ENCODE measurements at places on chromosomes 7 and 10.
A peak's percentile ranks its signal among the peaks of the same experiment; 100 is the strongest.

DNA sequence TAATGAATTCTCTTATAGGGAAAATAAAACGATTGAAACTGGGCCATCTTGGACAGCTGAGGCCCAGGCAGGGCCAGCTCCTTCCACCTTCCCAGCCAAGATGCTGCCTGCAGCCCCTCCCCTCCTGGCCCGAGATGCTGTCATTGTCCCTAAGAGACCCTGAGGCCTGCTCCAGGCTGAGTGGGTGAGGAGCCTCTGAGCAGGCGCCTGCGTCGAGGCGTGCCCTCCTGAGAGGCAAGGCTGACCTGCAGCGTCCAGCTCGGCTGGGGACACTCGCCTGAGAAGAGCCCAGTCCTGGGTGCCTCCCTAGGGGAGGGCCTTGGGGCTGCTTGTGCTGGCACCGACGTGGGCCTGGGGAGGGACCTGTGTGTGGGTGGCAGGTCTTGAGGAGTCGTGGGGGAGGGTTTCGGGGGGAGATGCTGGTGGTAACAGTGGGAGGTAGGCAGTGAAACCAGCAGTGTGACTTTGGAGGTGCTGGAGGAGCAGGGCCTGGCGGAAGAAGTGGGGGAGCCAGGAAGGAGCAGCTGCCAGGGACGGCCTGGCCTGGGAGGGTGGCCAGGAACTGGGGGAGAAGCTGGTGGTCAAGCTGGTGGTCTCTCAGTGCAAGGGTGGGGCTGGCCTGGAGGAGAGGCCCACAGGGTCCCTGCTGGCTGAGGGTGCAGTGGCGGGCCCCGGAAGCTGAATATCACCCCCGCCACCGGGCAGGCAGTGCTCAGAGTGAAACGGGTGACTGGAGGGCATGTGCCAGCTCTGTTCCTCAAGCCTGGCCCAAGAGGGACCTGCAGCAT, 7.9 kb downstream of the GPR146 start:
- no peak for DNase-seq

- no peak for DNase-seq
These were observed 148.0 kb downstream of the TSPAN12 start for GRCh38 chr7:120709972-120710320.

GRCh38 chr10:78802866-78803265, 265.9 kb upstream of the ZMIZ1 start:
- no peak for DNase-seq

DNA sequence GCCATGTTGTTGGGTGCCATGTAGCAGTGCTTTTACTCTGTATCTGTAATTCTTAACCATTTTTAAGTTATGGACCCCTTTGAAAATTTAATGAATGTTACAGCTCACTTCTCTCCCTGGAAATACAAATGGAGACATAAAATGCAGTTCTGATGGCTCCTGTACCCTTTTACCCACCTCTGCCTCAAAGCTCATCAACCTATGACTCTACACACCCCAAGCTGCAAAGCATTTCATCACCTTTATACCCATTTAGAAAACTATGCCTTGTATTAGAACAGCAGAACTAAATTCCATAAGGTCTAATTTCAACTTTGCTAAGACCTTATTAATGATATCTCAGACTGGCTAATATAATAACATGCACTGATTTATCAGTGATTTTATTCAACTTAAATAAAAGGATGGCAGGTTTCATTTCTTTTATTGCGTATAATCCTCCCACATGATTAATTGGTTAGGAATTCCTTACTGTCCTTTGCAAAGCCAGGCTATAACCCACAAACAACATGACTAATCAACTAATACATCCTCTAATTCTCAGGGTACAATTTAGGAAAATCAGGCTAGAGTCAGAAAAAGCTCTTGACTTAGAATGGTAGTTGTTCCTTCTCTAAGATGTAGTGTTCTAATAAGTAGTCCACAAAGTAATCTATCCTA, 68.1 kb downstream of the CPEB3 start:
- DNase-seq = no peak

- DNase-seq = no peak
These were observed 106.3 kb downstream of the GRK5 start for GRCh38 chr10:119313644-119314043.

- DNase-seq = no peak
These were observed 57.2 kb downstream of the C7orf25 start for GRCh38 chr7:42854571-42855118.

- DNase-seq = no peak
These were observed 450.7 kb downstream of the KCNMA1 start for GRCh38 chr10:77186936-77187335.

- DNase-seq = no peak
These were observed 568 bp downstream of the MGAM2 start for GRCh38 chr7:142112086-142112485.

GRCh38 chr10:114058297-114058696, 14.6 kb downstream of the ADRB1 start:
- no peak for DNase-seq

GRCh38 chr7:2873686-2874551, 29.8 kb upstream of the GNA12 start:
- DNase-seq = peak; percentile 28

DNA sequence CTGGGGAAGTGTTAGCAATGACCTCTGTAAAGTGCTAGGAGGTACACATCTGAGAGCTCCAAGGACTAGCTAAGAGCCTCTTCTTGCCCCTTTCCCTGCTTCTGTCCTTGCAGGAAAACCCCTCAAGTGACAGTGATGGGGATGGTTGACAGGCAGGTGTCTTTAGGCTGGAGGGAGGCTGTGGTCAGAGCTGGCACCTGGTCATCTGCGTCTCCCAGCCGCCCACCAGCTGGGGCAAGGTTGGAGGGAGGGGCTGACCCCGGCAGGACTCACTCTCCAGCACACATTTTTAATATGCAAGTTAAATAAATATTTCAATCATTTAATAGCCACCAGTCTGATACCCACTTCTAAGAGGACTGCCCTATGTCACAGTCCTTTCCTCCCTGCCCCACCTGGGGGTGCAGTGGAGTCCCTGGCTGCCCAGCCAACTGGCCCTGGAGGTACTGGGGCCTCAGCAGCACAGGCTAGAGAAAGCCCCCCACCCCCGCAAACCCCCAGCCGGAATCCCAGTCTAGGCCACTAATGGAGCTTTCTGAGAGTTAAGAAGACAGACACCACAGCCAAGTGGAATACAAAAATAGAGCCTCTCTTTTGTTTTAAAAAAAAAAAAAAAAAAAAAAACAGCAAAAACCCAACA, 6.3 kb downstream of the FGF8 start:
- no peak for DNase-seq

- peak; percentile 26 for DNase-seq
These were observed 1.3 kb downstream of the PFKFB3 start for GRCh38 chr10:6204063-6204340.

GRCh38 chr10:14749070-14749809, 25.5 kb downstream of the FAM107B start:
- no peak for DNase-seq

- DNase-seq = no peak
These were observed 99.8 kb downstream of the NKX6-2 start for GRCh38 chr10:132685921-132686680.

- DNase-seq = peak; percentile 45
These were observed 60.6 kb upstream of the DNAAF5 start for GRCh38 chr7:665736-666453.

DNA sequence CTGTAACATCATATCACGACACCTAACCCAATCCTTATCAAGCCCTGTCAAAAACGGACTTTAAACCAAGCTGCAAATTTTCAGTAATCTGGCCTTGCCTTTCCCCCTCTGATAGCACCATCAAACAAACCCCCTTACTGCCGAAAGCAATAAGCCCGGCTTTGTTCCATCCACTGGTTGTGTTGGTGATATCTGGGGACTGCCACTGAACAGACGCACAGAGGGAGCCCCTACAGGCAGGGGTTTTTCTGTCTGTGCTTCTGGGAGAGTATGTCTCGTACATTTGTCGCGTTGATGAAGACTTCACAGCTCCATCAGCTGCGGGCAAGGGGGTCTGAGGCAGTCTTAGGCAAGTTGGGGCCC, 550 bp upstream of the PLAU start:
- no peak for DNase-seq

GRCh38 chr10:30784897-30785605, 155.5 kb upstream of the LYZL2 start:
- DNase-seq = peak; percentile 83

DNA sequence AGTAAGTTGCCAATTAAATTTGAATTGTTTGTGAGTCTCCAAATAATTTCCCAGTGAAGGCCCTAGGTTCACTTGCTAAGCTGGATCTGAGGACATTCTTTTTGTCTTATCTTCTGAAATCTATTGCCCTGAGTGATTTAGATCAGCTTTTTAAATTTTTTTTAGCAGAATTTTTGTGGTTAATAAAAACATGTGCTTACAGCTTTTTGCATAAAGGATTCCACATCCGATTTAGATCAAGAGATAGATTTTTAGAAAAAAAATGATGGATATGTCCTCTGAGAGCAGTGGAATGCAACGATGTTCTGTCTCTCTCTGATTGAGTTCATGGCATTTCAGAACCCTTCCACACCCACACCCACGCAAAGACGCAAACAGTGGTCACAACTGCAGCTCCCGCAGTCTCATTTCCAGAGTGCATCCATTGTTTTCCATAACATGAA, 358.8 kb downstream of the SUGCT start:
- no peak for DNase-seq

GRCh38 chr10:31921031-31921430, 7.6 kb downstream of the ARHGAP12 start:
- DNase-seq = no peak

DNA sequence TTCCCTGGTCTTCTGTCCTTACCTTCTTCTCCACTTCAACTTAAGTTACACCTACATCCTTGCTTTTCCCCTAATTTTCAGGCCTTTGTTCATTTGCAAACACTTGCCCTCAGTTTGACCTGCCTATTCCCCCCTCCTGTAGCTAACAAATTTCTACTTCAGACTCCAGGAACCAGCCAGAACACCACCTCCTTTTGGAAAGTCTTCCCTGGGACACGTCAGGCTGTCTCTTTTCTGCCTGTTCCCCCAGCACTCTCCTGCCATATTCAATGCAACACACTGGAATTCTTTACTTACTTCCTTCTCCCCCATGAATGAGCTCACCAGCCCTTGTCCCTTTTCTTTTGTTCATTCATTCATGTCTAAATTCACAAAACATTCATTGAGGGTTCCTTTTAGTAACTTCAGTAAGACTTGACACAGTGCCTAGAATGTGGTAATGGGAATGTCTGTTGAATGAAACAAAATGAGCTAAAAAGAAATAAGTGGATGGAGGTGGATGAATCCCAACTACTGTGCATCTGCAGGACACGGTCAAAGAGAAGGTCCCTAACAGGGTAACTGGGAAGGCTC, 478.0 kb downstream of the KCNMA1 start:
- DNase-seq = no peak

DNA sequence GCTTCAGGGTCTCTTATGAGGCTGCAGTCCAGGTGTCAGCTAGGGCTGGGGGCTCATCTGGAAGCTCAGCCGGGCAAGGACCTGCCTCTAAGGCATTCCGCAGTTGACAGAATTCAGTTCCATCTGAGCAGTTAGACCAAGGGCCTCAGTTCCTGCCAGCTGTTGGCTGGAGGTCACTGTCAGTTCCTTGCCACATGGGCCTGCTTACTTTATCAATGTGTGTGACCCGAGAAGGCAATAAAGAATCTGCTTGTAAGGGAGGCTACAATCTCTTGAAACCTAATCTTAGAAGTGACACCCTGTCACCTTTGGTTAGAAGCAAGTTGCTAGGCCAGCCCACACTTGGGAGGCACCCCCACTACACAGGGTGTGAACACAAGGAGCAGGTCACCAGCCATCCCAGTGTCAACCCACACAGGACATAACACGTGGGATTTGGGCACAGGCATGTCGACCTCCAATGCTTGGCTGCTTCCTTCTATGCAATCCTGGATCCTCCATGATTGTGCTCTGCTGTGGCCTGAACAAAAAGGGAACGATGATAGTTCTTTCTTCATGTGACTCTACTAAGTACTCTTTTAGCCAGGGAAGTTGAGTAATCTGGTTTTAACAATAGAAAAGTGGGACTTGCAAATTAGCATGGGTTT, 41.8 kb downstream of the MTURN start:
- no peak for DNase-seq

DNA sequence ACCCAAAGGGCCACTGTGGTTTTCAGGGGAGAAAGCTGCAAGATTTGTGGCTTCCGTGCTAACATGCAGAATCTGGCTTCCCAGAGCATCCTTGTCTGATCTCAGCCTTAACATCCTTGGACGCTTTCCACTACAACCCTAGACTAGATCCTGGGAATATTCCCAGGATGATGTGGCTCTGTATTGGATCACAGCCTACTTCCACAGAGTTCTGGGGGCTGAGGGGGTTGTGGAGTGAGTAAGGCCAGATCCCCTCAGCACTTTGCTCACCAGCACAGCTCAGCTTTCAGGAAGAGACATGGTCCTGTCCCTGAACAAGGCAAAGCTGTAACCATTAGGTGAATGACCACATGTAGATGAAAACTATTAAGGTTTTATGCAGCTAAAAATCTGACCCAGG, 241.3 kb upstream of the MYO3A start:
- no peak for DNase-seq

DNA sequence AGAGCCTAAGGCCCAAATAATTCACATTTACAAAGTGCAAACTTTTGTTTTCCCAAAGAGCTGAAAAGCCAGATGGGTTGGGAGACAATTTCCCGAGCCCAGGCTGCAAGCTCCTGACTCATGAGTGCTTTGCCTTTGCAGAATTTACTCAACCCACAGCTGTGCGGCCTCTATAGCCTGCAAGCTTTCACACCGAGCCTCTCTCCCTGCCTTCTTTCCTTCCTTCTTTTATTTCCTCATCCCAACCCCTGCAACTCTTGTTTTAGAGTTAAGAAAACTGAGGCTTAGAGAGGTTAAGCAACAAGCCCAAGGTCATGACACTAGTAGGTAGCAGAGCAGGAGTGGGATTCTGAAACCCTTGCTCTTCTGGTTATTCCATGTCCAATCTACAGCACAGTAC, 203.0 kb upstream of the GPR26 start:
- no peak for DNase-seq

GRCh38 chr7:130494431-130494858, 2.6 kb downstream of the MEST start:
- no peak for DNase-seq

GRCh38 chr10:10658172-10658785, 359.4 kb upstream of the CELF2 start:
- no peak for DNase-seq

DNA sequence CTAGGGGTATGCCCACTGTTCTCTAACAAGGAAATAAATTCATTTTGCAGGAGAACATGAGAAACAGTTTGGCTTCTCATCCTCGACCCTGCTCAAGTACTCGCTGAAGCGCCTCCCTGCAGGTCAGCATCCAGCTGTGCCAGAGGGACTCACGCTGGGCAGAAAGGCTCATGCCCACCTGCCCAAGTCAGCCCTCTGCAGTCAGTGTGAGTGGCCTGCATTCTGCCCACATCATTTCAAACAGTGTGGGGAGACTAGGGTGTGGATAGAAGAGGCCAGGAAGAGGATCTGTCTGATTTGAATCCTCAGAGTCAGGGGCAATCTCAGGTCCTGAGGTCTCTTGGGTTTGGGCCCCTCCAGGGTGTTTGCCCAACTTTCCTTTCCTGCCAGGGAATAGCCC, 297.8 kb downstream of the ELMO1 start:
- DNase-seq = no peak

DNA sequence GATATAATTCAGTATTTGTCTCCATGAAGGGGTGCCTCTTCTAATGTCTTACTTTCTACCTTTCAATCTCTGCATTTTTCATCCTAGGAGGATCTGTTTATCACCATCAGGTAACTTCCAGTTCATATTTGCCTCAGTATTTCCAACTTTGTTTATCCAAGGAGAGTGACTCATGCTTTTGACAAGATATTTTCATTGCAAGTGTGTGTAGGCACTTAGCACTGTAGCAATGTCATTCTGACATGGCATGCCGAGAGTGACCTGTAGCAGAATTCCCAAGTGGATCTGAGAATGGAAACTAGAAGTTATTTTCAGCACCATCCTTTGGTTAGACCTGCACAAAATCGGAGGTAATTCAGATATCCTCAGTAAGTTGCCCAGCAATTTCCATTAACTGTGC, 129.9 kb downstream of the INHBA start:
- DNase-seq = no peak
